ENCODE measurements at places on chromosomes 6 and 20.
A peak's percentile ranks its signal among the peaks of the same experiment; 100 is the strongest.

GRCh38 chr6:41957117-41957516, 15.5 kb upstream of the CCND3 start:
- DNase-seq = no peak

GRCh38 chr6:135955099-135955498, 103.6 kb downstream of the PDE7B start:
- no peak for DNase-seq

- DNase-seq = no peak
These were observed 17.8 kb downstream of the LRFN2 start for GRCh38 chr6:40569162-40569910.

DNA sequence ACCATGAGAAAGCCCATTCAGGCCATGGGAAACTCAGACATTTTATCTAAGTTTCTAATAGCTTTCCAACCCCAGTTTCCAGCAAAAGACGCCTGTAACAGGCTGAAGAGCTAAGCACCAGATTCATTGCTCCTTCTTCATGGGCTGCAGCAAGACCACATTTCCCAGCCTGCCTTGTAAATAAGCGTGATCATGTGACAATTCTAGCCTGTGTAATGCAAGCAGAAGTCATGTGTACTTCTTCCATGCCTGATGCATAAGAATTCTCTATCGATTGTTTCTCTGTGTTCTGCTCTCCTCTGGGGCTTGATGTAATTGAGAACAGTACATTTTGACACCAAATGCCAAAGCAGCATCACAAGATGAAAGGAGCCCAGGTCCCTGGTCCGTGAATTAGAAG, 6.8 kb downstream of the PCSK2 start:
- no peak for DNase-seq

DNA sequence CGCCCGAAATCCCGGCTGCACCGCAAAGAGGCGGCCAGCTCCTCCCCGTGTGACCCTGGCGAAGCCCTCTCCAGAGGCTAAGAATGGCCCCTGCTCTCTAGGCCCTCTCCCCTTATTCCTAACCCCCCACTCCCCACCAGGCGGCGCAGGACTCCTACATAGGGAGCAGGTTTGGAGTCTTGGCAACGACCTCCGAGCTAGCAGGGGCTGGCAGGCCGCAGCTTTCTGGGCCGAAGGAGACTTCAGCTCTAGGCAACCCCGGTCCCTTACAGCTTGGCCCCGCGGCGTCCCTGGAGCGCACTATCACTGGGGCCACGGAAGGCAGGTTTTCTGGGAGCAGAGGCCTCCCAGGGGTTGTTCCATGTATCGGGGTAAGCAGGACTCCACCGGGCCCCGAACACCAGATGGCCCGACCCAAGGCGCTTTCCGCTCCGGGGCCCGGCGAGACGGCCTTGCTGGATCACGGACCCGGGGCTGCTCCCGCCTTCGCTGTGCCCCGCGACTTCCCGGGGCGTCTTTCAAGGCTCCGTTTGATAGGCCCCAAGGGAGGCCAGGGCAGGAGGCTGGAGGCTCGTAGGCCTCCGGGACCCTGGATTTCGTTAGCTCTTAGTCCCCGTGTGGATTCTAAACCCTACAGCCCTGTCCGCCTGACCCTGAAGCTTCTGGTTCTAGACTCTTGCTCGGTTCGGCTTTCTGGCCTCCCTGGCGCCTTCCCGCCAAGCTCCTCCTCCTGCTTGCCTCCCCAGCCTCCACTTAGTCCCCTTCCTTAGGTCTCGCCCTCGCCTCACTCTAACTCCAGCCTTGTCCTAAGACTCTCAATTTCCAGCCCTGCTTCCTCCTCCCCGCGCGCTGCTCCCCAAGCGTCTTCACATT, 1.9 kb downstream of the SLC32A1 start:
- DNase-seq = no peak

DNA sequence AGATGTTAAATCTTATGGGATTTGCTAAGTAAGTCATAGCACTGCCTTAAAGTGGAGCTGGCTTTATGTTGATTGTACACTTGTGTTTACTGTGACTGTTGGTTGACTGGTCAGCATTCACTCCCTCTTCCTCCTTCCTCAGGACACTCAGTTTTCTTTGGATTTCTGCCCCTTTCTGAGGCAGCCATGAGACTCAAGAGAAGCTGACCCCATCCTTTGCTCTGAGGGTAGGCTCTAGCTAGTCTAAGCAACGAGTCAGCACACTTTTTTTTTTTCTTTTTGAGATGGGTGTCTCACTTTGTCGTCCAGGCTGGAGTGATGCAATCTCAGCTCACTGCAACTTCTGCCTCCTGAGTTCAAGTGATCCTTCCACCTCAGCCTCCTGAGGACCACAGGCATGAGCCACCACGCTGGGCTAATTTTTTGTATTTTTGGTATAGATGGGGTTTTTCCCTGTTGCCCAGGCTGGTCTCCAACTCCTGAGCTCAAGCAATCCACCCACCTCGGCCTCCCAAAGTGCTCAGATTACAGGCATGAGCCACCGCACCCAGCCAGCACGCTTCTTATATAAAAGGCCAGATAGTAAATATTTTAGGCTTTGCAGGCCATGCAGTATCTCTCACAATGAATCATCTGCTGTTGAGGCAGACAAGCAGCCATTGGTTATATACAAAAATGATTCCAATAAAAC, 191.4 kb downstream of the NFATC2 start:
- no peak for DNase-seq

DNA sequence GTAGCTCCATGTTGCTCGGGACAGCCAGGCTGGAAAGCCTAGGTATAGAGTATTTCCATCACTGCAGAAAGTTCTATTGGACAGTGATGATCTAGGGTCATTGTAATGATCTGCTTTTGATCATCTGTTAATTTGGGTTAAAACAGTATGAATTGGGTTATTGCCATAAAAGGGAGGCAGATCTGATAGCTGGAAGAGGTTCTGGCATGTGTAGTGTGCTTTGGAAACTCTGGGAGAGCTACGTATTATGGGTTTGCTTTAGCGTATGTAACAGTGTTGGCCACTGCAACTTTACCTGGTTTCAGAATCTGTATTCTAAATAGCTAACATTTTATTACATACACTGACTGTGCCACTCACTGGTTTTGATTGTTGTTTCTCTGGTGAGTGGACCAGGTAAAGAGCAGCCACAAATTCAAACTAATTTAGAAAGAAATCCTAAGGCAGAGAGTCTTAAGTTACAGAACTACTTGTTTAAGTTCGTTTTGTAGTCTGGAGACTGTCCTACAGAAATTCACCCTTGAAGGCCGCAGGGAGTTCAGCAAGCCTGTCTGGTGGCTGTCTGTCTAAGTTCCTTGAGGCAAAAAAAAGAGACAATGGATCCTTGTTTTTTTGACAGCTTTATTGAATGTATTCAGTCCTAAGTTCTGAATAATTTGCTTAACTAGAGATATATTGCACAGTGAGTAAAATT, 300.3 kb downstream of the PRL start:
- peak; percentile 38 for DNase-seq

DNA sequence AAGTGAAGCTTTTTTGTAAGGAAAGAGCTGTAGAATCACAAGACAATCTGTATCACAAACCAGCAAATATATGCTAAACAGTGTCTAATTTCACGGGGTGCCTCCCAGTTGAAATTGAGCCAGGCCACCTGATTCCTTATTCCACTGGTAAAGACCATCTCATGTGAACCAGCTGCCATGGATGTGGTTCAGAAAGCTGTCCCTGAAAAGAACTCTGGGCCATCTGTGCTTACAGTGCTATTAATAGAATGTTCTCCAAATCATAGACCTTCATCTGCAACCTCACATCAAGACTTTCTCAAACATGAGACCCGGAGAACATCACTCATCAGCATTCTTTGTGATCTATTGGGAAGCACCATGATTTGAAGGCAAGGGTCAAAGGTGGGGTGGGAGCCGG, 89.7 kb downstream of the FBXO5 start:
- no peak for DNase-seq

All from HAP-1 (cell line).